ENCODE measurements at places on chromosomes 5 and 9.

- DNase-seq: no peak
Observed at GRCh38 chr5:143893638-143894037, 81.7 kb downstream of the HMHB1 start.

- no peak for DNase-seq
Observed at GRCh38 chr5:67004730-67005350, 191.8 kb downstream of the CD180 start.

DNA sequence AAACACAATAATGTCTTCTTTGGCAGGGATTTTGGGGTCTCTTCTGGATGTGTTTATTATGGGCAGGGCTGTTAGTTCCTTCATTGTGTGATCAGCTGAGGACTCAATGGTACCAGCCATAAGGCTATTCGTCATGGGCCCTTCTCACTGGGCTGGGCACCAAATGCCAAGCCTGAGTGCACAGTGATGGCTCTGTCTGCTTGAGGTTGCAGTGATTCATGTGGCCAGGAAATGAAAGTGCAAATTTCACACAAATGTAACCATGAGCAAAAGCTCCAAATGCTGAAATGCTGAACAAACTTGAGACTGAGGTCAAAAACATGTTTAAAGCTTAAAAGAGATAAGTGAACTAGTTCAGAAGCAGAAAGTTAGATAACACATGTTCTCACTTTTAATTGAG, 191.0 kb downstream of the TARS1 start:
- no peak for DNase-seq

GRCh38 chr5:60366489-60366888, 333.5 kb downstream of the DEPDC1B start:
- no peak for DNase-seq

- DNase-seq: no peak
Observed at GRCh38 chr9:95368377-95369160, 51.1 kb upstream of the FANCC start.

GRCh38 chr9:81851340-81851739, 76.9 kb upstream of the SPATA31D4 start:
- DNase-seq: no peak

GRCh38 chr9:104468261-104468660, 35.8 kb upstream of the OR13F1 start:
- DNase-seq: no peak

GRCh38 chr5:117245130-117245529, 670.5 kb upstream of the SEMA6A start:
- DNase-seq: no peak

DNA sequence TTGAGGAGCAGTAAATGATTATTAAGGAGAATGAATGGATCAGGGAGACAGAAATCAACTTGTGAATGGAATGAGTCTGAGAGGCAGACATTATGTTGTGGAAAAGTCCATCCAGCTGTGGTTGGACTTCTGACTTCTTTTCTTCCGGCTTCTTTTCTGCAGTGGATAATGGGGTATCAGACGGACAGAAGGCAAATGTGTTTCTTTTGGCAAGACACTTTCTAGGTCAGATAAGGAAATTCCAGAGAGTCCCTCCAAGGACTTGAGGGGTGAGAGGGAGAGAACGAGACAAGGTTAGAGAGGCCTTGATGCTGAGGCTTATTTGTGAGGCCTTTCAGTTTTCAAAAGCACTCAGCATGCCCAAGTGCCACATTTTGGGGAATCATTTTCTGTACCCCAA, 17.1 kb upstream of the GRHPR start:
- DNase-seq: no peak

- no peak for DNase-seq
Observed at GRCh38 chr5:172740428-172741205, 30.4 kb downstream of the DUSP1 start.

DNA sequence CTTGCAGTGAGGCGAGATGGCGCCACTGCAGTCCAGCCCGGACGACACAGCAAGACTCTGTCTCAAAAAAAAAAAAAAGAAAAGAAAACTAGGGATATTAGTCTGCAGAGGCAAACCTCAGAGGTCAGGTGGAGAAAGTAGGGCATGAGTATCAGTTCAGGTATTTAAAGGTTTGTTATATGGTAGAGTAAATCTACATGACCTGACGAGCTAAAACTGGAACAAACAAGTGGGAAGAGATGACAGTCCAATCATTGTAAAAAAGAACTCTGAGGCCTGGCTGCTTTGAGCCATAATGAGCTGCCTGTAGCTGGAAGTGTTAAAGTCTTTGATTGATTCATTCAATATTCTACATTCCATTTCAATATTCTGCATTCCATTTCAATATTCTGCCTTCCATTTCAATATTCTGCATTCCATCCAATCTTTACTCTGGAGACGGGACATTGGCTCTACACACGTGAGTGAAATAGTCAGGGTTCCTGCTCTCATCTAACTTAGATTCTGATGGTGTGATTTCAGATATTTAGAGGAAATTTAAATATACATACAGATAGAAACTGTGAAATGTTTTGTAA, 28.9 kb upstream of the GRAMD2B start:
- no peak for DNase-seq

- no peak for DNase-seq
Observed at GRCh38 chr5:168781941-168782571, 202.9 kb upstream of the PANK3 start.

DNA sequence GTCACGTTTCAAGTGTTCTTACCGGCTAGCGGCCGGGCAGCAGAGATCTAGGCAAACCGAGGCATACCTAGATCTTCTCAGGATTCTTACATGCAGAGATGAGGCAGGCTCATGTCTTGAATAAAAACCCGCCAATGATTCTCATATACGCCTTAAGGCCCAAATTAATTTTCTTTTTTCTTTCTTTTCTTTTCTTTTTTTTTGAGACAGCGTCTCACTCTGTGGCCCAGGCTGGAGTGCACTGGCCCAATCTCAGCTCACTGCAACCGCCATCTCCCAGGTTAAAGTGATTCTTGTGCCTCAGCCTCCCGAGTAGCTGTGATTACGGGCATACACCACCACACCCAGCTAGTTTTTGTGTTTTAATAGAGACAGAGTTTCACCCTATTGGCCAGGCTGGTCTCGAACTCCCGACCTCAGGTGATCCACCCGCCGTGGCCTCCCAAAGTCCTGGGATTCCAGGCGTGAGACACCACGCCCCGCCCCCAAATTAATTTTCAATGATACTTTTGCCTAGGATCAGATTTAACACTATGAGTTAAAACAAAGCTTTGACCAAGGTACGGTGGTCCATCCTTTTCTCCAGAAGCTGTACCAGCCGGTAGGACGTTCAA, 1.5 kb downstream of the C9orf40 start:
- no peak for DNase-seq

DNA sequence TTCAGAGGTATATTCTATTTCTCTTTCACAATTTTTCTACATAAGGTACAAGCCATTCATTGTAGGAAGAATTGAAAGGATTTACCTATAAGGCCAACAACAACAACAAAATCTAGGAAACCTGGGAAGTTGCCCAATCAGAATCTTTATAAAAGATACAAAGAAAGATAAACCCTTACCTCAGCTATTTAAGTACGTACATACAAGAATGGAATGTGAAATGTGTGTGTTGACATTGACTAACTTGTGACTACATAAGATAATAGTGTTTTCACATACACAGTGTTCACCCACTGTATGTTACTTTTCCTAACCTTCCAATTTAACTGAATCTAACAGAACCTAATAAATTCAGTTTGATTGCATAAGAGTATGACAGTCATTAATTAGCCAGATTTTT, 154.1 kb downstream of the ADAMTS6 start:
- DNase-seq: no peak

DNA sequence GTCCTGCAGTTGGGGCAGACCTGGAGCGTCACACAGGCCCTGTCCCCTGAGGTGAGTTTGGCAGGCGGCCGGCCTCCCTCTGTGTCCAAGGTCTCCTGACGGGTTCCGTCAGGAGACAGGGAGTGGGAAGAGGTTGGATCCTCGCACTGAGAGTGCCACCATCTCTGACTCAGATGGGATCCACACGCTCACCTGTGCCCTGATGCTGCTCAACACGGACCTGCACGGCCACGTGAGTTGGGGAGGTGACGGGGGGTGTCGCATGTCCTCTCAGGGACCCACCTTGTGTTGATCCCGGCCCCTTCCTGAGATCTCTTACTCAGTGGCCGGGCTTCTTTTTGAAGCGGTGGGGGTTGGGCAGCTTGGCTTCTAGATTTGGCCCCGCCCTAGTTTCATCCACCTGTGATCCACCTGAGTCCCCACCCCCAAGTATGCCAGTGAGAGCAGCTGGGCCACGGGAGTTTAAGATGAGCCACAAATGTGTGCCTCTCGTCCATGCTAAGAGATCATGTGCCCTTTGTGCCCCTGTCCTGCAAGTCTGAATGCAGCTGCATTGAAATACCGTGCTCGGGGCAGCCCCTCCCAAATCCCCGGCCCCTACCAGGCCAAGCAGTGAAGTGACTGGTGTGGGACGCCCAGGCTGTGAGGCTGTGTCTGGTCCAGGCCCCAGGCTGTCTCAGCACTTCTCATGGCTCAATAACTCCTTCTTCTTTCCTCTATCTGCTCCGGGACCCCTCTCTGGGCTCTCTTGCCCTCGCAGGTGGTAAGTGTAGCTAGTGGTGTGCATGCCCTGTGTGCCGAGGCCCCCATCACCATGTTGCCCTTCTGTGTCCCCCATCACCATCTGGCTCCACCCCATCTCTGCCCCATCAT, 27.2 kb downstream of the PSD2 start:
- DNase-seq: no peak

DNA sequence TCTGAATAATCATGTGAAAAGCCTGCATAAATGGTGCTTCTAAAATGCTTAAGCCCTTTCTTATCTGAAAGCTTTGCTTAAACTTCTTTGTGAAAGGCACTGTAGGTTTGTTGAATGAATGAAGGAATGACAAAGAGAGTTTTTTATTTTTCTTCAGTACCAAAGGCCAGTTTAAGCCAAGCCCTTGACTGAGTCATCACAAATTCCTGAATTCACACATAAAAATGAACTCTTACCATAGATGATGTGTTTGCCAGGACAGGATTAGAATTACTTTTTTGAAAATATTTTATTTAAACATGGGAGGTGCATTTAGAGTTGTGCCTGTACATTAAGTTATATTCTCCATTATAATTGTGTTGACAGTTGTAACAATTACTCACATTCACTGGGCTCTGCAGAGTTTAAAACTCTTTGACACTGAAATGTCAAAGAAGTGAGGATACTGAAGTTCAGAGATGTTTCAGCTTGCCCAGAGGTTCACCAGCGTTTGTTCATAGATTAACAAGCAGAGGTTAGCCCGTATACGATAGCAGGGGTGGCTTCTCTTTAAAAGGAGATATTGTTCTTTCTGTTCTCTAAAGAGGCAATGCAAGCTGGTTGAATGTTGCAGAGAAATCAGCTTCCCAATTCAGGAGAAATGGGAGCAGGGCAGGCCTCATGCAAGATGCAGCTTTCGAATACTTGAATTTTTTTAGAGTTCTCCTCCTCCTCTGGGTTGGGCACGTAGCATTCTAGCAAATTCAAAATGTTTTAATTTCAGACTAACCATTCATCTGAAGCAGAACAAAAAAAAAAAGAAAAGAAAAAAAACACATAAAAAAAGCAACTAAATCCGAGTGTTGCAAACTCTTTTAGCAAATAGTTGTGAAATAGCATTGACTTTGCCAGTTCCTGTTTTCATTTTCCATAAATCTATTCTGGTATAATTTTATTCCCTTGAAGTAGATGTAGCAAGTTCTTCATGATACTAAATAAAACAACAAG, 358.7 kb upstream of the KLF4 start:
- no peak for DNase-seq

DNA sequence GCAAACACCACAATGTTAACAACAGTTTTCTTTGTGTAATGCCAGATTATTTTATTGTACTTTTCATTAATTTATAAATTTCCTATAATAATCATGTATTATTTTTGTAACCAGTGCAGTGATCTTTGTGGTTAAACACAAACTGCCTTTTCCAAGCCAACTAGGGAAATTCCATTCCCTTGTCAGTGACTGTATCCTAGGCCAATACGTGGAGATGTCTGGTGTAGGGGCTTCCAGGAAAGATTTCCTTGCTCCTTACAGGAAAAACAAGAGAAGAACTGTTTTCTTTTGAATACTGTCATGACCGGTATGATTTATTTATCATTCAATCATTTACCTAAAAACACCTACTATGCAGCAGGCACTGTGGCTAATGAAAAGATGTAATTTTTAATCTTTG, 31.4 kb downstream of the FANCC start:
- no peak for DNase-seq

GRCh38 chr5:64077589-64077988, 88.1 kb upstream of the RNF180 start:
- DNase-seq: no peak

- DNase-seq: no peak
Observed at GRCh38 chr9:81393985-81394811, 295.1 kb downstream of the TLE1 start.

- no peak for DNase-seq
Observed at GRCh38 chr9:136608348-136609159, 54.2 kb upstream of the EGFL7 start.

Measured in effector CD4-positive, alpha-beta T cell (primary cell).